ENCODE measurements at places on chromosomes 12 and 14.

GRCh38 chr14:97180304-97181200 lies 383.4 kb downstream of the VRK1 start:
- DNase-seq, result no peak

- DNase-seq, result no peak
Observed at GRCh38 chr12:110649341-110649847, 35.5 kb downstream of the TCTN1 start.

DNA sequence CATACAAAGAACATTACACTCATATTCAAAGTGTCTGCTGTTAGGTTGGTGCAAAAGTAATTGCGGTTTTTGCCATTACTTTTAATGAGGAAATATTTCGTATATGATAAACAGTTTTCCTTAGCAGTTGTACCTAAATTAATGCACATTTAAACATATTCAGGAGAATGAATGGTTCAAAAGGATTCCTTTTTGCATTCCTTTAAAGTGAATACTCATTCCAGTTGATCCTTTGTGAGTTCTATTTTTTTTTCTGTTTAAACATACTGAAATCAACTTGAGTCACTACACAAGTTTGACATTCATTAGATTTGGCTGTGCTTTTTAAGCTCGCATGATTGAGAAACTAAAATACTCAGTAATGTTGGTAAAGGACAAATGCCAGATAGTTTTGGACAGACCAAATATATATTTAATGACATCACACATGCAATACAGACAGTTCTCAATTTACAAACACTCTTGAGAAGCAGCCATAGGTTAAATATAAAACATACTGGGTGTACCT lies 13.8 kb upstream of the SLC38A2 start:
- no peak for DNase-seq

GRCh38 chr14:68146818-68147217 lies 327.2 kb downstream of the RAD51B start:
- peak; percentile 13 for DNase-seq

- no peak for DNase-seq
Observed at GRCh38 chr14:63200767-63201166, 3.5 kb upstream of the RHOJ start.

- DNase-seq, result no peak
Observed at GRCh38 chr14:32940066-32940651, 1.5 kb downstream of the NPAS3 start.

- no peak for DNase-seq
Observed at GRCh38 chr12:131766382-131767107, 55.7 kb downstream of the SFSWAP start.

DNA sequence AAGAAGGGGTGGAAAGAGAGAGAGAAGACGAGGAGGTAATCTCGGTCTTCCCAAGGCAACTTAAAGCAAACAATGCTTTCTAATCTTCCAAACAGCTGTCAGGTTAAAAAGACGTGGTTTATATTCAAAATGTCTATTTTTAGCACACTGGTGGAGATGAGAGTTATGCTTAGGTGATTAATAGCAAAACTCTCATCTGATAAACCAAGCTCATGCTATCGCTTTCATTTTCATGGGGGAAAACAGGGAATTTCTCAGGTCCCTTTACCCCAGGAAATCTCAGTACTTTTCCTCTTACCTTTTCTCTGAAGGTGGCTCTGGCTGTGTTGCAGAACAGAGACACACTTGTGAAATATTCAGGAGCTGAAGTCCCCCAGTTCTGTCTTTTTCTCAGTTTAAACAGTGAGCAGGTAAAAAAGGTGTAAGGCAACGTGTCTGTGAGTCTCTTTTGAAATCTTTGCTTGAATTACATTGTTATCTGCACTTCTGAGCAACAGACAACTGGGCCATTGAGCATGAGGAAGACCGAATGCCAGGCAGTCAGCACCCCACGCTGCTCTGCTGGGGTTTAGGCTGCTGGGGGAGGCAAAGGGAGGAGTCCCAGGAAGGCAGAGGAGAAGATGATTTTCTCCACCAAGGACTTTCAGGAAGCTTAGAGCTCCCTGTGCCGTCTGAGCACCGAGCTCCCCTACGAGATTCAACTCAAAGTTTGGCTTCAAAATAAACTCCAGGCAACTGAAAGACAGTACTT lies 759.3 kb downstream of the BCL11B start:
- no peak for DNase-seq

GRCh38 chr12:115155665-115156645 lies 472.0 kb upstream of the TBX3 start:
- no peak for DNase-seq

- peak; percentile 21 for DNase-seq
Observed at GRCh38 chr12:106178562-106178961, 39.8 kb upstream of the NUAK1 start.

- DNase-seq, result no peak
Observed at GRCh38 chr12:109065154-109065852, 12.9 kb downstream of the USP30 start.

- DNase-seq, result no peak
Observed at GRCh38 chr14:103378038-103378854, 7.0 kb upstream of the MARK3 start.

DNA sequence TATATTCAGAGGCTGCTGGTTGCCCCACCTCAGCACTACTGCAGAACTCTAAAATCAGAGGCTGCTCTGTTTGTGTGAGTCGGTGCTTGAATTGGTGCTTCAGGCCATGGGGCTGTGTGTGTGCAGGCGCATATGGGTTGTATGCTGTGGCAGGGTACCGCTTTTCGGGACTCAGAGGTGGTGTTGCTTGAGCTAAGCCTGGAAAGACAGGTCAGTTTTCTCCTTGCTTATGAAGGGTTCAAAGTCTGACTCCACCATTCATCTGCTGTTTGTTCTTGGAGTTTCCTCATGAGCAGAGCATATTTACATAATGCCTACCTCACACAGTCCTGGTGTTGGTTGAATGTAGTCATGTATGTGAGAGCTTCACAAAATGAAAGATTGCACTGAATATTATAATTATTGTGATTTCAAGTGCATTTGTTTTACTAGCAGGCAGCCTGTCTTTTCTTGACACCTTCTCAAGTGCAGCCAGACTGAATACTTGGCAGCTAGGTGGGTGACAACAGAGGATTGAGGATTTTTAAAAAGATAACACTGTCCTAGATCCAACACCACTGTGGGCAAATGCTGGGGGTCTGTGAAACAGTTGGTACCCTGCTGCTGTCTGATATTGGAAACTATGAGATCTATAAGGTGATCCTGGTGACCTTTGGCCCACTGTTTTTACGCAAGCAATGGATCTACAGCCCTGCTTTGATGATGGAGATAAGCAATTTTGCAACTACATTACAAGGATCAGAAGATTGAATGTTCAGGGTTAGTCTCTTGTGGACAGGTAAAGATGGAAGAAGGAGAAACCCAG lies 1.0 kb upstream of the ANG start:
- no peak for DNase-seq

DNA sequence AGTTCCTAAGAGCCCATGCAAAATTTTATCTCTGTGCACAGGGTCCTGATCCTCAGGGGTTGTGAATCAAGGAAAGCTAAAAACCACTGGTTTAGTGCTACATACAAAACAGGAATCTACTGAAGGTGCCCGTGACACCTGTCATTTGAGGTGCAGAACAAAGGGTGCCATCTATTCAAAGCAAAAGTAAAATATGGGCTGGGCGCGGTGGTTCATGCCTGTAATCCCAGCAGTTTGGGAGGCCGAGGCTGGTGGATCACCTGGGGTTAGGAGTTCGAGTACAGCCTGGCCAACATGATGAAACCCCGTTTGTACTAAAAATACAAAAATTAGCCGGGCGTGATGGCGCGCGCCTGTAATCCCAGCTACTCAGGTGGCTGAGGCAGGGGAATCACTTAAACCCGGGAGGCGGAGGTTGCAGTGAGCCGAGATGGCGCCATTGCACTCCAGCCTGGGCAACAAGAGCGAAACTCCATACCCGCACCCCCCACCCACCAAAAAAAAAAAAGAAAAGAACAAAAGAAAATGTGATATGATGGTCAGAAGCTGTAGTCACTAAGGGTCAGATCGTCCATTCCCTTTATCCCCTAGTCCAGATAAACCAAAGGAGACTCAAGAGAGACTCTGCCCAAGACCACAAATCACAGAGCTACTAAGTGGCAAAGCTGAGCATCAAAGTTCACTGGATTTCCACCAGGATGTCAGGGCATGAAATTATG lies 3.4 kb downstream of the PPTC7 start:
- no peak for DNase-seq

- peak; percentile 26 for DNase-seq
Observed at GRCh38 chr12:125346362-125346761, 281.1 kb downstream of the AACS start.

DNA sequence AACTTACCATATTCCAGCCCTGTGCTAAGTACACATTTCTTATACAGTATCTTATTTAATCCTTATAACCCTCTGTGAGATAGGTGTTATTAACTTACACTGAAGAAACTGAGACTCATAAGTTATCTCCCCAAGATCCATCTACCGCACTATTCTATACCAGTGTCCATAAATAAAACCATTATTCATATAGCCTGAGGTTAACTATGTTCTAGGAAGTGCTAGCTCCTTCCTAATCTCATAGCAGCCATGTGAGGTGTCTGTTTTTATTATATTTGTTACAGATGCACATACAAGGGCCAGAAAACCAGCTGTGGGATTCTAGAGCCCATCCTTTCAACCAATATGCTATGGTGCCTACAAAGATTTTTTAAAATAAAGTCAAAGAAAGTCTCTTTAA lies 100.3 kb upstream of the RAP1B start:
- DNase-seq, result no peak

- DNase-seq, result peak; percentile 19
Observed at GRCh38 chr12:77204083-77204482, 138.7 kb upstream of the E2F7 start.

- DNase-seq, result no peak
Observed at GRCh38 chr14:89724628-89724960, 229.9 kb downstream of the EFCAB11 start.

DNA sequence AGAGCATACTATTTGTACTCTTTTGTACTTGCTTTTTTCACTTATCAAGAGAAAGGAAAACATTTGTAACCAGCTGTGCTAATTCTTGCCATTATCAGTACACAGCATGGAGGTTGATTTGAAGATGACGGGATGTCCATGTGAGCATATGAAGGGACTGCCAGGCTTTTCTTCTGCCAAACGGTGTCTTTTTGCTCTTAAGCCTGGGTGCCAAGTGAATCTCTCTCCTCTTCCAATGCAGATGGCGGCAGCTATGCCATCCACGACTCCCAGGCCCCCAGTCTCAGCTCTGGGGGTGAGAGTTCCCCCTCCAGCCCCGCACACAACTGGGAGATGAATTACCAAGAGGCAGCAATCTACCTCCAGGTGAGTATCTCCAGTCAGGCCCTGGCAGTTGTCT lies 38.9 kb downstream of the TPCN1 start:
- no peak for DNase-seq

DNA sequence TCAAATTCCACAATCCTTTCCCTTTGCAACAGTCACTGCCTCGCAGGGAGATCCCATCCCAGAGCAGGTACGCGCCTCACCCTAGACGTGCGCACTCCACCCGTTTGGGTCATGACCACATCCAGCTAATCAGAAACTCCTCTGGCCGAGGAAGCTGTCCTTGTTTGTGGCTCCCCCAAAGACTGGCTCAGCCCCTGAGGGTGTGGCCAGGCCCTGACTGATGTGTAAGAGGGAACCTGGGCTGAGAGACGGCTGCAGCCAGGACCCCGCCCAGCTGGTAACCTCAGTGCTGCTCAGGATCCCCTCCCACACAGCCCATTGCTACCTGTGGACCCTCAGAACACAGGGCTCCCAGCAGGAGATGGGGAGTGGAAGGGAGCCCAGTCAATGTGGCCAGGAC lies 183.2 kb upstream of the SFSWAP start:
- DNase-seq, result no peak

GRCh38 chr12:27451036-27451825 lies 4.7 kb downstream of the SMCO2 start:
- no peak for DNase-seq

- DNase-seq, result no peak
Observed at GRCh38 chr12:65826353-65827171, 2.3 kb downstream of the HMGA2 start.

- peak; percentile 68 for DNase-seq
Observed at GRCh38 chr14:63276492-63277342, 42.0 kb downstream of the GPHB5 start.

DNA sequence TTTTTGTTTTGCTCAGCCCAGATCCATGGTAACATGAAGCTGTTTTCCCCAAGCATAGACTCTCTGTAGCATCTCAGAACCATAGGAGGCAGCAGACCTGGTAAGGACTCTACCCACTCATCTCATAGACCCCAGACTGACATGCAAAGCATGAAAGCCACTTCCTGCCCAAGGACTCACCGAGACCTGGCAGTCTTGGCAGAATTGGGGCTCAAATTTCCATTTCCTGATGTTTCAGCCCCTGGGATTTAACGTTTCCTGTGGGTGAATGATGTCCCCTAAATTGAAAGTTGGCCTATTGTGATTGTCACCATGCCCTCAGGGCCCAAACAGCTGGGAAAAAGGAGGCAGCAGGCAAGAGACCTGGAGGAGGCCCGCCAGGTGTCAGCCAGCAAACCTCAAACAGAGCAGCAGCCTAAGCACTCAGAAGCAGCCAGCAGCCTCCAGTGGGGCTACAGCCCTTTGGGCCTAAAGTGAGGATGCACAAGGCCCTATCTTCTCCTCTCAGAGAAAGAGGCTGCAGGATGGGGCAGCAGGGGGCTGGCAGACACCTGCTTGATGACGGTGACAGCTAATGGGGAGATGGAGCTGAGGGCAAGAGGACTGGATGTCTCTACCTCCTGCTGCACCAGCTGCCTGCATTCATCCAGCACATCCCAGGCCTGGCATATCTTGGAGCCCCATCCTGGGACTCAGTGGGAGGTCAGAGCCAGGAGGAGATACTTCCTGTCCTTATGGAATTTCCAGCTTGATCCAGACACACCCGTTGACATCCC lies 8.5 kb downstream of the KRT85 start:
- DNase-seq, result no peak

DNA sequence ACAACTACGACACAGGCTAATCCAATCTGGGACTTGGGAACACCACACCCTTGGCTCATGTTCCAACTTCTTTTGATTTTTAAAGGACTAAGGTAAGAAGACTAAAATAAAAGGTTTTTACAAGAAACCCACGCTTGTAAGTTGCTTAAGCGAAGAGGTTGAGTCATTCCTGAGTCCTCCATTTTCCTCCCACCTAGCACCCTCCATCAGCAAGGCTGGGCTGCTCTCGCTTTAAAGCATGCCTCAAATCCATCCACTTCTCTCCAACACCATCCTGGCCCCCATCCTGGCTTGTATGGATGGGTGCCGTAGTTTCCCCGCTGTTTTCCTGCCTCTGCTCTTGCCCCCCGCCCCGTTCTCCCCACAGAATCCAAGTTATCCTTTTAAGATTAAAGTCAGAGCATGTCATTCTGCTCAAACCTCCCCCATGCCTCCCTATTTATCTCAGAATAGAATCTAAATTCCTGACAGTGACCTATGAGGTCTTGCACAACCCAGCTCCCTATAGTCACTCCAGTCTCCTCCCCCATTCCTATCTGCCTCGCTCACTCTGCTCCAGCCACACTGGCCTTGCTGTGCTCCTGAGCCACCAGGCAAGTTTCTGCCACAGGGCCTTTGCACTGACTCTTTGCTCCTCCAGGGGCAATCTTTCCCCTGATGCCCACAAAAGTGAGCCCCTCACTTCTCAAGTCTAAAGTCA lies 34.5 kb downstream of the SCARB1 start:
- DNase-seq, result no peak

Measured in iPS-NIHi11 (cell line).